CD4-positive, alpha-beta T cell treated with Interleukin-6 at 100 ng/mL for 8 hours (primary cell): ENCODE measurements at places on chromosomes 16 and 17.

- DNase-seq: no peak
Observed at GRCh38 chr17:63138713-63139112, 172.7 kb downstream of the TANC2 start.

- no peak for DNase-seq
Observed at GRCh38 chr17:32629563-32630190, 142.9 kb downstream of the CDK5R1 start.

GRCh38 chr17:39757176-39757662, 19.5 kb downstream of the GRB7 start:
- DNase-seq: no peak

DNA sequence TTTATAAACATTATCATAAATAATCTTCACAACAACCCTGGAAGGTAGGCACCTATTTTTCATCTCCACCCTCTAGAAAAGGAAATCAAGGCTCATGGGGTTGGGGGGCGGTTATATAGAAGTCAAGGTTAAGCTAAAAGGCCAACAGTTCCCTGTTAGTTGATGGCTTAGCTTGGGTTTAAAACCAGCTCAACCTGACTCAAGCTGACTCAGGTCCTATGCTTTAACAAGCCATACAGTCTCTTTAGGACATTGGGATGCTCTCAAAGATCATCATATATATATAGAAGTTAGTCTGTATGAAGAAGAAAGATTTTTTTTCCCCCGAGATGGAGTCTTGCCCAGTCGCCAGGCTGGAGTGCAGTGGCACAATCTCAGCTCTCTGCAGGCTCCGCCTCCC, 44.8 kb upstream of the MED13 start:
- no peak for DNase-seq

DNA sequence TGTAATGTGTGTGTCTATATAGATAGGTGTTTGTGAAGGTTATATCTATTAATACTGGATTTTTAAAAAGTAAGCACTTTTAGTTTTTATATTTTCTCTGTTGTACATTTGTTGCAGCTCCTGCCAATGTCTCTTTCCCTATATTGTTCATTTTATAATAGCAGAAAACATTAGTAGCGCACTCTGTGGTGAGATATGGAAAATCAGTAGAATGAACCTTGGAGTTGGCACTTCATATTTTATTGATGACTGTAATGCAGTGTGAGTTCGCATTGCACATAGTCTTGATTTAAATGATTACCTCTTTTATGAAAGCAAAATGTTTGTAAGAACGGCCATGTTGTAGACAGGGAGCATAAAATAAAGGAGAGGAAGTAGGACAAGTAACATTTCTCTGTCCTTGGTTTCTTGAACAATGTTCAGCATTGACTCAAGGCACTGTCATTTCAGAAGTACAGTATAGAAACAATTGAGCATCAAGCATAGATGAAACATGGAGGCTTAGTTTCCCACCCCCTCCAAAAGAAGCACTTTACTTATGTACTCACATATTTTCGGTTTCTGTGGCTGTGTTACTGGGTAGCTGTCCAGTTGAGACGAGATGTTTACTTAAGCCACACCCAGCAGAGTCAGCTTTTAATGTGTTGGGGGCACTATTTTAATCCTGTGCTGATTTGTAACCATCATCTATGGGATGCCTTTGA, 74.0 kb downstream of the TANC2 start:
- DNase-seq: no peak

DNA sequence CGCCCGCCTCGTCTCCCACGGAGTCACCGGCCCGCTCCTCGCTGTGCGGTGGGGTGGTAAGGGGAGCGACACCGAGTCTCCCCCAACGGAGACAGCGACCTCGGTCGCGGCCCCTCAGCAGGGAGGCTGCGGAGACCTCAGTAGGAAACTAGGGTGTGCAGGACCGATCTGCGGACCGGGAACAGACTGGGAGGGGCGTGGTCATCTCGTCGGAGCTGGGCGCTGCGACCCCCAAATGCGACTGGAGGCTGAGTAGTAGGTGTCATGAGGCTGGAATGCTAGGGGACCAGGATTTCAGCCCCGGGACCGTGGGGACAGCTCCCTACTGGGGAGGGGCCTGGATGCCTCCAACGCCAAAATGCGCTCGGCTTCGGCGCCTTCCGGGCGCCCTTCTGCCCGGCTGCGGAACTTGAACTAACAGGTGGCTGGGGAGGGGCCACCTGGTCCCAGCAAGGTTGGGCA, 1.3 kb downstream of the CACNG4 start:
- no peak for DNase-seq

GRCh38 chr17:15440347-15440746, 27.1 kb downstream of the CDRT4 start:
- DNase-seq: no peak

- DNase-seq: no peak
Observed at GRCh38 chr16:20628213-20628612, 52.0 kb upstream of the ACSM2B start.

GRCh38 chr16:64238571-64238970, 883.3 kb downstream of the CDH11 start:
- no peak for DNase-seq

- no peak for DNase-seq
Observed at GRCh38 chr17:67588326-67588725, 129.4 kb upstream of the NOL11 start.

DNA sequence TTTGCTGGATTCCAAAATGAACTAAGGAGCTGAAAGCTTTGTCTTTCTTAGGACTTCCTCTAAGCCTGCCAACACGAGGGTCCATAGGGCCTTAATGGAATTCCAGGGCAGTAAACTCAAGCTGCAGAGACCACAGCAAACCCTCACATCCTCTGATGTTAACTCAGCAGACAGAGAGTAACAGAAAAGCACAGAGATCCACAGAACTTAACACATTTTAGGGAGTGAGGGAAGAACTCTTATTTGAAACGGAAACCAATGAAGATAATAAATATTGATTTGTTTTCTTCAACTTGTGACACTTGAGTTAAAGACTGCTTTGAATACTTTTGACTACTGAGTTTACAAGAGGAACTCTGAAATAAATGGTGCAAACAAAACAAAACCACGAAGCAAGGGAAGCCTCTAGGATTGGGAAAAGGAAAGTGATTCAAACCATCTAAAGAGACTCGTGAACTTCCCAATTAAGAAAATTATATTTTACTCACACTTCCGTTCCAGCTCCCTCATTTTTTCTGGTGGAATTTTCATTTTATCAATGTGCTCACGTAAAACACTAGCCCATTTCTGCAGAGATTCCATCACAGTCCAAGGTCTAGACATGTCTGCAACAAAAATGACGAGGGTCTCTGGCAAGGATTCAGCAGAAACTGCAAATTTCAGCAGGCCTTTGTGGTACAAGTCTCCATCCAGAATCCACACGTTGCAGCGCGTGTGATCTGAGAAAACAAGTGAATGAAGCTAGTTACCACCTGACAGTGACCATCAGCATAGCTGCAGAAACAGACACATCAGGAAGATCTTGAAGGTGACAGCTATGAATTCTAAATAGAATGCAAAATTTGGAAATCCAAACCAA, 9.2 kb downstream of the DYNC1LI2 start:
- no peak for DNase-seq

- no peak for DNase-seq
Observed at GRCh38 chr16:90018297-90018651, 982 bp downstream of the DBNDD1 start.
